GOT3 (cell line): ENCODE measurements at places on chromosomes 12 and 14.

DNA sequence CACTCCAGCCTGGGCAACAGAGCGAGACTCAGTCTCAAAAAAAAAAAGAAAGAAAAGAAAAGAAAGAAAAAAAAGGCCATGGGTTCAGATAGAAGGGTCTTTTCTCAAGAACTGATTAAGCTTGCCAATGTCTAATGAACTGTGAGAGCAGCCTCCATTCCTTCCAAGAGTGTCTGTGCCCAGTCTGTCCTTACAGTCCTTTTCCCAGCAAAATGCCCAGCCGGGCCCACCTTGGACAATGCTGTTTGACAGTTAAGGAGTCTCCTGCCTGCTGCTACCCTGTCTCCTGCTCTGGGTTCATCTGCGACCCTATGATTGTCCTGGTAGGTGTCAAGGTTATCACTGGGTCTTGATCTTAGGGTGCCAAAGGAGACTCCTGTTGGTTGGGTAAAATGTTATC, 21.4 kb downstream of the SYNE3 start:
- DNase-seq = no peak

DNA sequence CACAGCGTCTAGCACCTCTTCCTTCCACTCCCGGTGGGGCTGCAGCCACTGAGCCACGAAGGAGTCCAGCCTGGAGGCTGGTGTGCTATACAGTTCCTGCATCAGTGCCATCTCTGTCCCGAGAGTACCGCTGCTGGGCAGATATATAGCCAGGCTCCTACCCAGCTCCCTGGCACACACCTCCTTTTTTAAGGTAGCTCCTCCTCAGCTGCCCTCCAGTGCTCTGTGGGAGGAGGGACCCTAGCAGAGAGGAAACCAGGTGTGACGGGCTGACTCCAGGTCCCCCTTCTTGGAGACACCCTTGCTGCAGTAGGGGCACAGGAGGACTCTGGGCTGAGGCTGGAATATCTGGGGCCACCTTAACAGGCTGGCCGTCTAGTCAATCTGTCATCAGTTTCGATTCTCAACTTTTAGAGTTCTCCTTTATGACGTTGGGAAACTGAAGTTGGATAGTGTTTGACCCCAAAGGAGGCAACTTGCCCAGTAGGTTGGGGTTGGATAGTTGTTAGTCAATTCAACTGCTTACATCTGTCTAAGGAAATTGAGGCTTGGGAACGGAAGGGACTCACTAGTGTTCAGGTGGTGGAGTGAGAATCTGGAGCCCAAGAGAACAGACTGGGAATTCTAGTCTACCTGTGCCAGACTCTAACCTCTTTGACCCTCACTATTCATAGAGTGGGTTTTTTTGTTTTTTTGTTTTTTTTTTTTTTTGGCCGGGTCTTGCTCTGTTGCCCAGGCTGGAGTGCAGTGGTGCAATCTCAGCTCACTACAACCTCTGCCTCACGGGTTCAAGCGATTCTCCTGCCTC, at the start of gene OASL:
OASL (minus strand) TSS at position 386 of the 808 bp plus-strand sequence; CDS start at position 111, 275 bp downstream.
- no peak for DNase-seq

- DNase-seq = no peak
Measured at GRCh38 chr14:22540811-22541360, 48.1 kb downstream of the DAD1 start.

- no peak for DNase-seq
Measured at GRCh38 chr14:101719708-101720107, 41.8 kb upstream of the PPP2R5C start.

DNA sequence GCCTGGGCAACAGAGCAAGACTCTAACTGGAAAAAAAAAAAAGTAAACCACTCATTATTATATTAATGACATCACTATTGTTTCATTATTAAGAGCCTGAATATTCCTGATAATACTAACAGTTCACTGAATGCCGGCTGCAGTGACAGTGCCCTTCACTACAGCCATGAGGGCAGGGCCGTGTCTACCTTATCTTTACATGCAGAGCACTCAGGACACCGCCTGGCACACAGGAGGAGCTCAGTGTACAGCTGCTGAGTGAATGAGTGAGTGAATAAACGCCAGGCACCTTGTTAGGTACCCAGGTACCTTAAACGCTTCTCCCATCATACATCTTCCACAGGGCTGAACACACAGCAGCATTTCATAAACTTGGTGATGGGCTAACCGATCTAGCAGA, 23.2 kb downstream of the ZFYVE1 start:
- DNase-seq = no peak

GRCh38 chr14:60653701-60654161, 4.5 kb upstream of the SIX1 start:
- DNase-seq = no peak

GRCh38 chr12:96571101-96571862, 81.9 kb downstream of the CFAP54 start:
- DNase-seq = no peak

- DNase-seq = no peak
Measured at GRCh38 chr12:28425526-28425925, 235.3 kb downstream of the CCDC91 start.

DNA sequence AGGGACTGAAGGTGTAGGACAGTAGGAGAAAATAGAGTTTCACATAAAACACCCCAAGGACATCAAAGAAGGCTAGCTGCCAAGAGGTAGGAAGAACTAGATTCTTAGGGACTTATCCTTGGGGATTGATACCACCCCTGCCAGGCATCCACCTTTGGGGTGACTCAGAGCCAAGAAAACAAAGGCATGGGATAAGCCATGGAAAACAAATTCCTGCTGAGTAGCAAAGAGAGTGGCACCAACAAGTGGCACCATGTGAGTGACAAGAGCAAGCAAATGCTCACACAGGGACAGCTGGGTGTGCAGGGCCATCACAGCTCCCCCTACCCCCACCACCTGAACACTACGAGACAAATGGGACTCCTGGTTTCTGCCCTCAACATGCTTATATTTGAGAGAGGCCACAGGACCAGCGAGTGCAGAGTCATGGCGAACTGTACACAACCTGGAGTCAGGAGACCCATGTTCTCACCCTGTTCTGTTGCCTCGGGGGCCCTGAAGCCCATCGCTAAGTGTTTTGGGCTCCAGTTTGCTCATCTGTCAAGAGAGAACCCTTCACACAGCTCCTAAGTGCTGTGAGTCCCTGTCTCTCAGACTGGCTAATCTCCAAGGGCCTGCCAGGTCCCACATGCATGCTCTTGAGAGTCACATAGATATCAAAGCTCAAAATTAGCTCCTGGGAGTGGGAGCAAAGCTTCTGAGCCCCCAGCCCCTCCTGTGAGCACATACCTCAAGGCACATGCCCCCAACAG, 91.9 kb downstream of the DPF3 start:
- no peak for DNase-seq

DNA sequence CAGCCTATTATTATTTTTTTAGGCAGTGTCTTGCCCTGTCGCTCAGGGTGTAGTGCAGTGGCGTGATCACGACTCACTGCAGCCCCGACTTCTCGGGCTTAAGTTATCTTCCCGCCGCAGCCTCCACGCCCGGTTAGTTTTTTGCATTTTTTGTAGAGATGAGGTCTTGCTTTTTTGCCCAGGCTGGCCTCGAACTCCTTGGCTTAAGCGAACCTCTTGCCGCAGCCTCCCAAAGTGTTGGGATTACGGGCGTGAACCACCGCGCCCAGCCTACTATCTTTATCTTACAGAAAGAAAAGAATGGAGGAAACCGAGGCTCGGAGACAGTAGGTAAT, 507 bp upstream of the PTPN11 start:
- no peak for DNase-seq

- DNase-seq = no peak
Measured at GRCh38 chr12:52647601-52648000, 4.4 kb downstream of the KRT2 start.

- DNase-seq = no peak
Measured at GRCh38 chr14:60064491-60065072, 27.1 kb upstream of the PCNX4 start.

DNA sequence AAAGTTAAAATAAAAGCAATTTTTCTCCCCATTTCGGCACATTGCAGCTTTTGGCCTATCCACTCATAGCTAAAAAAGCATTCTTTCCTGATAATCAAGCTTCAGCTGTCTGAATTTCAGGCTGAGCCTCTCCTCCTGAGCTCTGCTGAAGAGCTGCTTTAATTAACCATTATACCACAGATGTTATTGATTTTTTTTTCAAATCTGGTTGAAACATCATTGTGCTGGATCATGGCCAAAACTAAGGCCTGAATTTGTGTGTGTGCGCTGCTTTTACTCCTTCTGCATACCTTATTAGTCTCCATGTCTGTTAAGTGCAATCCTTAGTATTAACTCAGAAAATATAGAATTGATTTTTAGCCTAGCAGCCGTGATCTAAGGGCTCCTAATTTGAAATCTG, 52.3 kb downstream of the MBIP start:
- DNase-seq = no peak

- no peak for DNase-seq
Measured at GRCh38 chr14:67850066-67850830, 30.7 kb downstream of the RAD51B start.

- DNase-seq = no peak
Measured at GRCh38 chr14:80615831-80616230, 325.7 kb downstream of the CEP128 start.

DNA sequence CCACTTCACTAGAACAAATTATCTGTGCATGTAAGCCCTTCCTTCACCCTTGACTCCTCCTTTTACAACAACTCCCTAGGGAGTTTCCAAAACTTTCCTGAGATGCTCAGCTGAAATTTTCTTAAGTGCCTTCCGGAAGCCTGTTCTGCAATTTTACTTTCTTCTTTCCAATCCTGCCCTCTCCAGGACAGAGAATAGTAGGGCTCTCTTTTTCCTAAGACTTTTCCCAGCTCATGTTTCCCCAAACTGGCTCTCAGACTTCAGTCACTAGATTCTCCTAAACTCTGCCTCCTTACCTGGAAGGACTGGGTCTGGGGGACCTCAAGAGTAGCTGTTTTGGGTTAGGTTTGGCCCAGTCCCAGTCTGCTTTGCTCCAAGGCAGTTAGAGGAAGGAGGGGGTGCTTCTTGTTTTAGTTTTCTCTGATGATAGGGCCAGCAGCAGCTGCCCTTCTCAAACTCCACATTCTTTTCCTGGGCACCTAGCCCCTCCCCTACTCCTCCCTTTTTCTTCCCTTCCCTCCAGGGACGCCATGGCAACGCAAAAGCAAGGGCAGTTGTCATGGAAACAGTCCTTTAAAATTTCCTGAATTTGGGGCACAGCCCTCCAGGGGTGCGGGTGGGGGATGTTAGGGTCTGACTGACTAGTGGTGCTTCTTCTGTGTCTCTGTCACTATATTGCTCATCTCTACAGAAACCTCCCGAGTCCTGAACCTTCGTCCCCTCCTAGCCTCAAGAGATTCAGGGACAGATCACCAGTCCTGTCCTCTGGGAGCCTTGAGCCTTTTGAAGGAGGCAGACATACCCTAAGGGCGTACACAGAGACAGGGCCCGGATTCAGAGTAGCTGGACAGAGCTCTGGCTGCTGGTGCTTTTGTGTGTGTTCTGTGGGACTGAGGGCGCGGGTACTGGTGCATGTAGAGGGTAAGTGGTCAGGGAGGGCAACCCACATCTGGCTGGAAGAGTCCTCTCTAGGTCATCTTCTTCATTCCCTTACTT, 17.0 kb downstream of the PPP1R1A start:
- DNase-seq = no peak

- DNase-seq = no peak
Measured at GRCh38 chr14:36939265-36939664, 233.1 kb downstream of the SLC25A21 start.

DNA sequence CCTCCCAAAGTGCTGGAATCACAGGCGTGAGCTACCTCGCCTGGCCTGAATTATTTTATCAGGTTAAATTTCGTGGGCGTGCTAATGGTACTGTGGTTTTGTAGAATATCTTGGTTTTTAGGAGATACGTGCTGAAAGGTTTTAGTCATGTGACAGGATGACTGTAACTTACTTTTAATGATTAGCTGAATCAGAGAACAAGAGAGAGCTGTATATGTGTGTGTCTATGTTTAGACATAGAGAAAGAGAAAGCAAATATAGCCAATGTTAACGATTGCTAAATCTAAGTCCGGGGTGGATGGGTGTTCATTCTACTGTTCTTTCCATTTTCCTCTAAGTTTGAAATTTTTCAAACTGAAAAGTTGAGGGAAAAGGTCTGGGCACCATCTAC, 9.2 kb upstream of the PNMA1 start:
- no peak for DNase-seq

DNA sequence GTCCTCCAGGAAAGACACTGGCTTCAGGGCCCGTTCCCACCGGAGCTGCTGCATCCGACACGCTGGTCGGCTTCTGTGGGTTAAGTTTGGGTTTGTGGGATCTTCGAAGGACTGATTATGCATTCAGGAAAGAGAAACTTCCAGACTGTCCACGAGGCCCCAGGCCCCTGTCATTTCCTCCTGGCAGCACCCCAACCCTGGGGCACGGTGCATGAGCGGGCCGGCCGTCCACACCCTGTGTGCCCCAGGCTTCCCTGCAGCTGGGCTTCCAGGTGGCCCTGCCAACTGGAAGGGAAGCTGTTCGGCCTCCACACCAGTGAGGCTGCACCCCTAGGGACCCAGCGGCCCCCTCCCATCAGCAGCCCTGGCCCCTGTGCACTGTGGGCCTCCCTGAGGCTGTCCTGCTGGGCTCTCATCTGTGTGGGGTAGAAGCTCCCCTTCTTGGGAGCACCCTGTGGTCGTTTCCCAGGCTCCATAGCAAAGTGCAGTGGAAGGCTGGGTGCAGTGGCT, 9.3 kb upstream of the FBRSL1 start:
- no peak for DNase-seq

GRCh38 chr14:39369029-39369428, 63.2 kb downstream of the FBXO33 start:
- DNase-seq = no peak
